ENCODE measurements at places on chromosomes 2 and 18. TPM values are rescaled to one million over a fixed set of nuclear protein-coding genes. Genes with fewer than 3 reads are reported as not detected.
A peak's percentile ranks its signal among the peaks of the same experiment; 100 is the strongest.

Gene DSG1
- total RNA-seq, result not detected

- DNase-seq, result no peak
Measured at GRCh38 chr18:1246827-1247226, 342.2 kb downstream of the ADCYAP1 start.

GRCh38 chr2:45452866-45453265 lies 158.2 kb downstream of the SRBD1 start:
- DNase-seq, result peak; percentile 60

DNA sequence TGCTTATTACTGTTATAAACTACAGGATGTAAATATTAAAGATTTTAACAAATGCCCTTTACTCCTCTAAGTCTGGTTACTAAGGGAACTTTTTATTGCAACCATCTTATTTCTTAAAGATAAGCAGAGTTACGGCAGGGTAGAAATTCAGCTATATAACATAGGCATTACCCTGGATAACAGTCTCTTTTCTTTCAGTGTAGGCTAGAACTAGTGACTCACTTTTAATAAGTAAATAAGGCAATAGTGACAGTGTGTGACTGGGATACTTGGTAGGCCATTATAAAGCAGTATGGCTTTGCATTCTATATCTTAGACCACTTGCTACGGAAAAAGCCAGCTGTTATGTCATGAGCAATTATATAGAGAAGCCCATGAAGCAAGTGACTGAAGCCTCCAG lies 1041.0 kb upstream of the NRXN1 start:
- no peak for DNase-seq

GRCh38 chr2:207925601-207926000 lies 99.7 kb downstream of the PLEKHM3 start:
- no peak for DNase-seq

Gene NRBP1
- total RNA-seq, result 93.5 TPM

Gene TFCP2L1
- total RNA-seq, result 0.14 TPM

DNA sequence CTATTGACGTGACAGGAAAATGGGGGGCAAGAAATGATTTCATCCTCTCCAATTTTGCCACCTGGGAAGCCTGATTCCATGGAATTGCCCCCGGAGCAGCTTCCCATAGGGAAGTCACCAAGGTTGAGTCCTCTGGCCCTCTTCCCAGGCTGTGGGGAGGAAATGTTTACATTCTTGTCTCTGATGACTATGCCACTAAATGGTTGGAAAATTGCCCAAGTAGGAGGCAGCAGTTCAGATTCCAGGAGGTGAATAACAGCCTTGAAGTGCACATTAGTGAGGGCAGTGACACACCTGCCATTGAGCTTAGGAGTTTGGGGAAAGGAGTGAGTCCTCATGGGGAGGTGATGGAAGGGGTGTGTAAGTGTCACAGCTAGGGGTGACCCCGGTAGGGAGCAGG lies 449.2 kb upstream of the DCC start:
- DNase-seq, result no peak

DNA sequence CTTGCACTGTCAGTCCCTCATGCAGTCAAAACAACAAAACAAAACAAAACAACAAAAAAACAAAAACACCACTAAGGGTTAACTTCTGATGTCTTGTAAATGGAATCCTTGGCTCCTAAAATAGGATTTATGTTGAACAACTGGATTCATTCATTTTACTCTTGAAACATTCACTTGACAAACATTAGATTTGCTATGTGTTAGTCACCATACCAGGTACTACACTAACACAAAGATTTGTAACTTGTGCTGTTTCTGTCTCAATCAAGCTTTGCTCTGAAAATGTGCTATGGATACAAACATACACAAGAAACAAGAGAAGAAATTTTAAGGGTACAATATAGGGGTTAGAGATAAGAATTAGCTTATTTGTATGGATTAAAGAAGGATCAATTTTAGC lies 812.8 kb downstream of the LRP1B start:
- DNase-seq, result no peak
